ENCODE measurements at places on chromosomes 4 and X.

DNA sequence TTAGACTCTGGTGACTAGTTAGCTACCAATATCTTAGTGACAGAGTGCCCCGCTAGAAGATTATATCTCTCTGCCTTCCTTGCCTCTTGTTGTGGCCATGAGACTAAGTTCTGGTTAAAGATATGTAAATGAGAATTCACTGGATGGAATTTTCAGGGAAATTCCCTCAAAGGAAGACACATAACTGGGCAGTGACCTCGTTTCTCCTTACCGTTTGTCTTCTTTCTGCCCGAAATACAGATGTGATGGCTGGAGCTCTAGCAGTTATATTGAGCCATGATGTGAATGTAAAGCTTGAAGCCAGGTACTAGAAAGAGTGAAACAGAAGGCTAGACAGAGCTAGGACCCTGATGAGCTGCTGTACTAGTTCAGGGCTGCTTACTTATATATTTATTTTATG is 80.5 kb downstream of the FHDC1 start:
- no peak for DNase-seq

DNA sequence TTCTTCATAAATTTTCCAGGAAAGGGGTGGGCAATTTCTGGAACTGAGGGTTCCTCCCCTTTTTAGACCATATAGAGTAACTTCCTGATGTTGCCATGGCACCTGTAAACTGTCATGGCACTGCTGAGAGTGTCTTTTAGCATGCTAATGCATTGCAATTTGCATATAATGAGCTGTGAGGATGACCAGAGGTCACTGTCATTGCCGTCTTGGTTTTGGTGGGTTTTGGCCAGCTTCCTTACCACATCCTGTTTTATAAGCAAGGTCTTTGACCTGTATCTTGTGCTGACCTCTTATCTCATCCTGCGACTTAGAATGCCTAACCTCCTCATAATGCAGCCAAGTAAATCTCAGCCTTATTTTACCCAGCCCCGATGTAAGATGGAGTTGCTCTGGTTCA is 577.8 kb downstream of the NLGN4X start:
- DNase-seq = no peak

GRCh38 chr4:90824266-90825150 is 697.3 kb downstream of the CCSER1 start:
- no peak for DNase-seq

DNA sequence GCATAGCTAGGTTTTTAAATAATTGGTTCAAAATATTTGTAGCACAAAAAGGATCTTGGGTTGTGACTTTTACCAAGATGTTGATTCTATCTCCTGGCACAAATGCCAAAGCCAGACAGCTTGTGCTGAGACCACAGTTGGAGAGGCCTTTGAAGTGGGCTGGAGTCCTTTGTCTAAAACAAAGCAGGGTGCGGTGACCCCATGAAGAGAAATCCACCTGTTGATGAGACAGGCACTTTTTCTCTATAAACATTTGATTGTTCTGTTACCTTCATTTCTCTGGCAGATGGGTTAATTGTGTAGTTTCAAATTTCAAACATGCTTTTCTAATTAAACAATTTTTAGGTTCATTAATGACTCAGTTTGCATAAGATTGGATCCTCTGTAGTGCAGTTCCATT is 56.7 kb downstream of the STOX2 start:
- DNase-seq = no peak

GRCh38 chr4:39255871-39256270 is 73.5 kb downstream of the WDR19 start:
- DNase-seq = no peak

GRCh38 chr4:48742412-48742811 is 37.7 kb downstream of the FRYL start:
- DNase-seq = no peak

DNA sequence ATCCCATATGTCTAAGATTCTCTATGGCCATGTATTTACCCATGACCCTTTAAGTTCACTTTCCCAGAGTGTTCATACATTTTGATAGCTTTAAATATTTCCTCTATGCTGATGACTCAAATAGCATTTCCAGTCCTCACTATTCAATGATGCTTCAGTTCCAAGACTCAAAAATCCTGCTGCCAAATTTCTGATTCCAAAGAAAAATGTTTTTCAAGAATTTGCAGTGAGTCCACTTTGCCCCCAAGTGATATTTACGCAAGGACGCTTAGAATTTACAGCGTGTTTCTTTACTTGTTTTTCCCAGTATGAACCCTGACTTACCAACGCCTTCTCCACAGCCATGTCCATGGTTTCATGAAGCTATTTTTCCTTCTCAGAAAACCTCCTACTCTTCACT is 127.9 kb upstream of the PCDH18 start:
- no peak for DNase-seq

GRCh38 chrX:22121161-22121560 is 89.0 kb downstream of the PHEX start:
- DNase-seq = no peak

- DNase-seq = no peak
Measured at GRCh38 chr4:48421101-48421500, 62.0 kb upstream of the SLC10A4 start.
